ENCODE measurements at places on chromosomes 7 and 10.

GRCh38 chr7:75572814-75573213 lies 80.7 kb downstream of the SPDYE5 start:
- no peak for DNase-seq

DNA sequence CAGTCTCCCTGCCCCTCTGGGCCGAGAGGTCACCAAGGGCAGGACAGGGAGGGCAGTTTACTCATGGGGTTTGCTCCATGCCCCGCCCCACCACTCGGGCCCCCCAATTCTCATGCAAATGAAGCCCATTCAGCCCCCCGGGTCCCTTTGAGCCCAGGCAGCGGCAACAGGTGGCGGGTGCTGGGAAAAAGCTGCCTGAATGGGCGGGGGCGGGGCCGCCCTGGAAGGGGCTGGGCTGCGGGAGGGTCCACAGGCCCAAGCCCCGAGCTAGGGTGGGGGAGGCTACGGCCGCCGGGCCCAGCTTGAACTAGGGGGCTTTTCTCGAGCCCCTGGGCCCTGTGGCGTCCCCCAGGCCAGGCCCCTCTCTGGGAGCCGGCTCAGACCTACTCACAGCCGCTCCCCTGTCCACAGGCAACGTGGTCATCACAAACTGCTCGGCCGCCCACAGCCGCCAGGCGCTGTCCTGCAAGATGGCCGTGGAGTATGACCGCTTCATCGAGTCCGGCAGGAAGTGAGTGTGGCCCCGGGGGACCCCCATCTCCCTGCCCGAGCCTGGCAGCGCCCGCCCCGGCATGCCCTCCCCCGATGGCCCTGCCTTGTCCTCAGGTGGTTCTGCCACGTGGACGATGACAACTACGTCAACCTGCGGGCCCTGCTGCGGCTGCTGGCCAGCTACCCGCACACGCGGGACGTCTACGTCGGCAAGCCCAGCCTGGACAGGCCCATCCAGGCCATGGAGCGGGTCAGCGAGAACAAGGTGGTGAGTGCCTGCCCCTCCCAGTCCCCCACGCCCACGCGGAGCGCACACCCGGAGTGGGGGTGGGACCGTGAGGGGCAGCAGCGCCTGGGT lies 5.5 kb downstream of the LFNG start:
- no peak for DNase-seq

DNA sequence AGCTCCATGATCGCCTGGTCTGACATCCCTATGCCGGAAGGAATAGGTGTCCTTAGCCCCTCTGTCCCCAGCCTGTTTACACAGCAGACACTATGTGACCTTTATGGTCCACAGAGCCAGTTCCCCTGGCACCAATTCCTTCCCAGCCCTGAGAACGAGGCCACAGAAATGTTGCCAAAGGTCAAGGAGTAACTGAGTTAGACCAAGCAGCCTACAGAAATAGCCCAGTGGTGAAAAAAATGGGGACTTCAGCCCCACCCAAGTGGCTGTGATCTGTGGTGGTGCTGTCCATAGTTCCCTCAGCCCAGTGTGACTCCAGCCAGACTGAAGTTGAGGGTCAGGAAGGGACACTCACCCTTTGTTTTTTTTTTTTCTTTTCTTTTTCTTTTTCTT lies 2.5 kb downstream of the PGAM2 start:
- DNase-seq = peak; percentile 28

DNA sequence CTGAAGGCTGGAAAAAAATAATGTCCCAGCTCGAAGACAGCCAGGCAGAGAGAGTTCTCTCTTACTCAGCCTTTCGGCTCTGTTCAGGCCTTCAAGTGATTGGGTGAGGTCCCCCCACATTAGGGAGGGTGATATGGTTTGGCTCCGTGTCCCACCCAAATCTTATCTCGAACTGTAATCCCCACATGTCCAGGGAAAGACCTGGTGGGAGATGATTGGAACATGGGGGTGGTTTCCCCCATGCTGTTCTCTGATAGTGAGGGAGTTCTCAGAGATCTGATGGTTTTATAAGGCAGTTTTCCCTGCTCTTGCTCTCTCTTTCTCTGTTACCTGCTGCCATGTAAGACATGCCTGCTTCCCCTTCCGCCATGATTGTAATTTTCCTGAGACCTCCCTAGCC lies 36.6 kb upstream of the LEP start:
- DNase-seq = no peak

DNA sequence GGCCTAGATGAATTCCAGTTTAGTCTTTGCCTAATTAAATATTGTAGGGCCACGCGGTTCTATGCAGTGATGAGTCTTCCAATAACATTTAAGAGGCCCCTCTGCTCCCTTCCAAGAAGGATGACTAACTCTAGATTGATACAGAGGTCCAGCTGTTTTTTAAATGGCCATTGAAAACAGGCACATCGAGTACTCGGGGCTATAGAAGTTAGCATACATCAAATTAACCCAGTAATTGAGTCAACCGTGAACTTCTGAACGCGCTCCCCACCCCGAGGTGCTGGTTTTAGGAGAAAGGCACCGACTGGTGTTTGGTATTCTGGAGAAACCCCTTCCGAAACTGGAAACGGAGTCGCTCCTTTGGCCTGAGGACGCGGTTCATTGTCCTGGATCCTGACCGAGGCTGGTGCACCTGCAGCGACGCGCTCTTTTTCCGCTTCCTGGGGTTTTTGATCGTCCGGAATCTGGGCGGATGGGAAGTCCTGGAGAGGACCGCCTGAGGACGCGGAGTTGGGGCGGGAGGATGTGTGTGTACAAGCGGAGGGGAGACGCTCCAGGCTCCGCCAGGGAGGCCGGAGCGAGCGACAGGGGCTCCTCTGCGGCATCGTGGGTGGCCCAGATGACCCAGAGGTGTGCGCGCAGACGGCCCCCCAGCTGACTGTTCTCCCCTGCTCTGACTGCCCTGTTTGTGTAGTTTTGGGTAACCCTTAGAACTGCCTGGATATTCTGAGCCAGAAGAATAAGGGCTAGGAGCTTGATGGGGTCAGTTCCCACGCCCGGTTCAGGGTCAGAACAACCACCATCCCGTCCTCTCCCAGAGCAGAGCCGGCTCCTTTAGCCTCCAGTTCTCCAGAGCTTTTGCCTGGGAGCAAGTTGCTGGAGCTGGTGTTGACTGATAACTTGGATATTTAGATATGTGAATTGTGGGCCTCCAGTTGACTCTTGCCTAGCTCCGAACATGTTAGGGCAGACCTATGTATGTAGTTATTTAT lies 711 bp downstream of the FAM221A start:
- peak; percentile 78 for DNase-seq

- no peak for DNase-seq
Observed at GRCh38 chr10:83371696-83372490, 767.4 kb upstream of the GHITM start.

DNA sequence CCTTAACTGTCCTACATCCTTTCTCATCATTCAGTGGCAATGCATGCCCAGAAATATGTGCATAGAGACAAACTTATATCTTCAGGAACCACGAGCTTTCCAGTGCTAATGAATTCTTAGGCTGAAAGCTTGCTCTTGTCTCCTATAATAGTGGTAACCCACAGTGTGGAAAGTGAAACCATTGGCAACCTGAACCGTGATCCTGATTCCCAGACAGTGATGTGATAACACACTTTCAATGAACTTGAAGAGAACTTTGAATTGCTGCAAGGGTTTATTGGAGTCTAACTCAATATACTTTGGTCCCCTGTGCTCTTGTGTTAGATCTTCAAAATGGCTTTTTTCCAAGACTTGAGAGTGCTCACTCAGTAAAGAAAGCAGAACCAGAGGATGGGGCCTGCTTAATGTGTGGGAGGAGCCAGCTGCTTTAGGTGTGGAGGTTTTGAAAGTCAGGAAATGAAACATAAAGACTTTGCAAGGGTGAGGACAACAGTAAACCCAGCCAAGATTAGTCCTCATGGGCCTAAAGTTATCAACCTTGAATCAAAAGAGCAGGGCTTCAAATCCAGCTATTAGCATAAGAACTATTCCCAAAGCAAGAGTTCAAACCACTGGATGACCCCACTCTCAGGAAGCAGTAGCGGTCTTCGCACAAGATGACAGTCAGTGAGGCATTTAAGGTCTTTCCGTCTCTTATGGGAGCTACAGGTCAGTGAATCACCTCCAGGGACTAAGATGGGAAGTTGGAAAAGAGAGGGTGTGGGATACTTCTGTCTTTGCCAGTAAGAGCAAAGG lies 332.4 kb upstream of the NRP1 start:
- DNase-seq = no peak

DNA sequence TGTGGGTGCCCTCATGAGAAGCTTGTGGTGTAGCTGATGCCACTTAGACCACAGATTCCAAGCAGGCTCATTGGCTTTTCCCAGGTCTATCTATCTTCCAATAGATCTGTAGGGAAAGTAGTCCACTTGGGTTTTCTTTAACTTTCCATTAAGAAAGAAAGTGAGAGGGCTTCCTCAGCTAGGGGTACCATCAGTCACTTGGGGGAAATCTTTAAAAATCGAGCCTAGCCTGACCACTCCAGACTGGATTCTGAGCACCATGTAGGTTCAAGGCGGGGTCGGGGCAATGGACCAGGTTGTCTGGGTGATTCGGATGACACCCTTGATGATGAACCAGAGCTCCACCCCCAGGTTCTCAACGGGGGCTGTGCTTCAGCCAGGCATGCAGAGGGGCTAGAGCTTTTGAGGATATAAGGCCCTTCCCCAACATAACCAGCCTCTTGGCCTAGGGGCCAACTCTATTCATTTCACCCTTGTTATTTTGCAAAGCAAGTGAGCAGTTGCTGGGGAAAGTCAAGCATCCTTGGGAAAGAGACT lies 27.0 kb downstream of the ITPRIP start:
- DNase-seq = no peak

DNA sequence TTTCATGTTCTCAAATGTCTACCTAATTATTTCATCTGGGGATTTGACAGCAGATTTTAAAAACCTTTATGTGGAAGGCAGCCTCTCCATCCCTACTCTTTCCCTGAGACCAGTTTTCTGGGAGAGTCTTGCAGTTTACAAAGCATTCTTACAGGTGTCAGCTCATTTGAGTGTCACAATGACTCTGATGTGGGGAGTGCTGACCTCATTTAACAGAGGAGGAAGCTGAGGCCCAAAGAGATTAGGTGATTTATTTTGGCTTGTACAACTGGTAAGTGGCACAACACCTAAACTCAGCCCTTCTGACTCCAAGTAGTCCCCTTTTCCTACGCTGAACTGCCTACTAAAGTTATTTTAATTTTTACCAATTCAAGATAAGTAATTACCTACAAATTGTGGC lies 33.3 kb upstream of the MAT1A start:
- no peak for DNase-seq

DNA sequence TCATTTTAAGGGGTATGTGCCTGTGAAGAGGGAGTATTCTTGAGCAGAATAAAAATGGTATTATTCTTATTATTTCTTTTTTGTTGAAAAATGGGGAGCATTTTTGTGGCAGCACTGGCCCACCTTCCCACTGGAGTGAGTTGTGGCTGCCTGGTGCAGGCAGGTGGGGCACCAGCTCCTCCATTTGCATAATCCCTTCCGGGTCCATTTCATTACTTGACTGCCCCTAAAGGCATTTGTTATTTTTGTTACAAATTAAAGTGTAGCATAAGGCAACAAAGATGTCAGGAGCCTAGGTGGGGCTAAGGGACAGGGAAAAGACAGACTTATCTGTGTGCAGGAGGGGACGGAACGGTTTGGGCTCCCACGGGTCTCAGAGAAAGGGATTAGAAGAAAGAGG lies 26.8 kb downstream of the GOLGA7B start:
- DNase-seq = peak; percentile 37

DNA sequence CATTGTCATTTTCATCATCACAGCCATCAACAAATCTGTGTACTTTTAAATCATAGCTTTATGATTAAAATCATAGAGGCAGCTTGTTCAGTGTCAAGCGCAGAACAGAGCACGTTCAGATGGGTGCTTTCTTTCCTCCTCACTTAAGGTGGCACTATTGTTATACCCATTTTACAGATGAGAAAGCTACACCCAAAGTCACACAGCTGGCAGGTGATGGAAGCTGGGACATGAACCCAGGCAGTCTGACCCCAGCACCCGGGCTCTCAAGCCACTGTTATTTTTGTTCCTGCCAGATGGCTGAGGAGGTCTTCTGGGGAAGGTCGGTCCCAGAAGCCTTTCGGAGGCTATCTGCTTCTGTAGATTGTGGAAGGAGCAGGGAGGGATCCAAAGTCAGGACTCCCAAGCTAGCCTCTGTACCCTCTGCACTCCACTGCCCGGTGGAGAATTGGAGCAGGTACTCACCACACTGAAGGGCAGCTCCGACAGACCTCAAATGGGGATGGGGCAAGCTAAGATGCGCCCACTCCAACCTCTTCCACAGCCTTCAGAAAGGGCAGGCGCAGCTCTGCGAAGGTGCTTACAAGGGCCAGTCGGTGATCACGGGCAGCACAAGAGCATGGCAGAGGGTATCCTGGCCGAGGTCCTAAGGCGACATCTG lies 610 bp downstream of the AVPI1 start:
- no peak for DNase-seq

- no peak for DNase-seq
Observed at GRCh38 chr7:70520611-70521010, 611.3 kb upstream of the GALNT17 start.

- DNase-seq = no peak
Observed at GRCh38 chr10:31090894-31091607, 59.4 kb upstream of the ZNF438 start.

- DNase-seq = no peak
Observed at GRCh38 chr10:88271761-88272543, 311.2 kb downstream of the RNLS start.
